HuH-7.5 (cell line): ENCODE measurements at places on chromosomes 5 and 9.

DNA sequence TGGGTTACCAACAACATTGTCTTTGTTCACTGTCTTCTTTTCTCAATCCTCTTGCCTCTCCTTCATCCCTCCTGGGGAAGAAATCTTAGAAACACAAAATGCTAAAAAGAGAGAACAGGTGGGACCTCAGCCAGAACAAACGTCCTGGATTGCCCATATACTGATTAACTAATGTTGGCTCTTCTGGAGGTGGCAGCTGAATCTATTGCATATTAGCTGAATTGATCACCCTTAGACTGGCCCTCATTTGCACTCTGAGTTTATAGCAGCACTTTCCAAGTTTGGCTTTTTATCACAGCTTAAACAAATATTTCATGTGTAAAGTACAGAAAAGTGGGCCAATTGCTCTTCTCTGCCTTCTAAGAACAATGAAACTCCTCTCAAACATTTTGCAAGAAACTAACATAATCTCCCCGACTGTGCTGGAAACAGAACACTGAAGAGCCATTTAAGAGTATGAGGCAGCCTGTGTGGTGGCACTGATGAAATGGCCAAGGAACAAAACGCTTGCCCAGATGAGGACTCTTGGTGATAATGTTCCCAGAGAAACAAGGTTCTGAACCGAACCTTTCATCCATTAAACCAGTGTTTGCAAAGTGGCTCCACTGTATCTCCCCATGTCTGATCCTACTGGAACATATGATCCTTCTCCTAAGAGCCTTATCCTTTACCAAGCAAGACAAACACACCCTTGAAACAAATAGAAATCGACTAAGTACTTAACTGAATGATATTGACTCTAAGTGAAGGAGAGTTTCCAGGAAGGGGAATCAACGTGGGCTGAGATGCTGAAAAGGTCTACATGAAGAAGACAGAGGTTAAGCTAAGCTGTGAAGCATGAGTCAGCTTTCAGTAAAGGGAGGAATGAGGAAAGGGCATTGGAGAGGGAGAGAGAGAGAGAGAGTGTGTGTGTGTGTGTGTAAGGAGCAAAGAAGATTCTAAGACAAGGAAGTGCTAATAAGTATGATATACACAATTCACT is 83.2 kb upstream of the LIFR start:
- DNase-seq: no peak

GRCh38 chr5:158967541-158967940 is 132.2 kb downstream of the EBF1 start:
- DNase-seq: no peak

- DNase-seq: no peak
Observed at GRCh38 chr9:108468364-108468763, 387.4 kb downstream of the ACTL7B start.

DNA sequence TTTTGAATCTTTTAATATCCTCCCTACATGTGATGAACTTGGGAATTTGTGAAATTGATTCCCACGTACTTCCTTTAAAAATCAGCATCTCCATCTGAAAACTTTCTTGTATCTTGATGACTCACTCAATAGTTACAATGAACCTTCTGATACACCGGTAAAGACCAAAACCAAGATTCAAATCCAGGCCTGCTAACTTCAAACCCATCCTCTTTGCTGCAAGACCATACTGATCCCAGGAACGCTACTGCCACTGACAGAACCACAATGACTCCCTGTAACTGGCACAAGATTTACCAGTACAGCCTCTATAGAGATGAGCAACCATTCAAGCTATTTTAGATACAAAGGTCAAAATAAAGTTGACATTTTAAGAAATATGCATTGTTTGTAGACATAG is 332.9 kb downstream of the DNAH5 start:
- no peak for DNase-seq

GRCh38 chr9:112012026-112012902 is 115.7 kb downstream of the UGCG start:
- DNase-seq: peak; percentile 30

DNA sequence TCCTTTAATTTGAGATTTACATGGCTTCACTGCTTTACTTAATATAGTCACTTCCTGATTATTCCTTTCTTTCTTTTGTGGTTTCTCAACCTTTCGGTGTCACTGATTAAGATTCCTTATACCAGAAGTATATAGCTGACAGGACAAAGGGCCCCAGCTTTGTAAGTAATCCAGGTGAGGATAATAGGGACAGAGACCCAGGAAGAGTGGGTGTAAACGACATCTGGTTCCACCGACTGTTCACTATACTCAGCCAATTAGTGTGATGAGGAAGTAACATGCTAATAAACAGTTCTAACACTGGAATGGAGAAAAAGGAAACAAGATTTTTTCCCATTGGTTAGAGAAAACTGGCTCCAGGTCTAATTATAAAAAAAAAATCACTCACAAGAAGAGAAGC is 286.3 kb upstream of the EFNA5 start:
- DNase-seq: no peak

- DNase-seq: no peak
Observed at GRCh38 chr5:156366521-156366920, 39.6 kb downstream of the SGCD start.

DNA sequence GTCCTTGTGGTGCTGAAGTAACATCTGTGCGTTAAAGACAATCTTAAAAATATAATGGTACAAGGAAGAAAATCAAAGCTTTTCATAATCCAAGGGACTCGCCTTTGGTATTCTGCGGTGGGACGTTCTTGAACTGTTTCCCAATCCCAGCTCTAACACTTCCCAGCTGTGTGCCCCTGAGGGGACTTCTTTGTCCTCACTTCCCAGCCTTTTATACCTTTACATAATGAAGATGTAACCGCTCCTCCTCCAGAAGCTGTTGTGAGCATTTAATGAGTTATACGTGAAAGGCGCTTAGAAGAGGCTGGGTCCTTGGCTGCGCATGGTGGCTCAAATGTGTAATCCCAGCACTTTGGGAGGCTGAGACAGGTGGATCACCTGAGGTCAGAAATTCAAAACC is 16.9 kb downstream of the STK10 start:
- DNase-seq: no peak

DNA sequence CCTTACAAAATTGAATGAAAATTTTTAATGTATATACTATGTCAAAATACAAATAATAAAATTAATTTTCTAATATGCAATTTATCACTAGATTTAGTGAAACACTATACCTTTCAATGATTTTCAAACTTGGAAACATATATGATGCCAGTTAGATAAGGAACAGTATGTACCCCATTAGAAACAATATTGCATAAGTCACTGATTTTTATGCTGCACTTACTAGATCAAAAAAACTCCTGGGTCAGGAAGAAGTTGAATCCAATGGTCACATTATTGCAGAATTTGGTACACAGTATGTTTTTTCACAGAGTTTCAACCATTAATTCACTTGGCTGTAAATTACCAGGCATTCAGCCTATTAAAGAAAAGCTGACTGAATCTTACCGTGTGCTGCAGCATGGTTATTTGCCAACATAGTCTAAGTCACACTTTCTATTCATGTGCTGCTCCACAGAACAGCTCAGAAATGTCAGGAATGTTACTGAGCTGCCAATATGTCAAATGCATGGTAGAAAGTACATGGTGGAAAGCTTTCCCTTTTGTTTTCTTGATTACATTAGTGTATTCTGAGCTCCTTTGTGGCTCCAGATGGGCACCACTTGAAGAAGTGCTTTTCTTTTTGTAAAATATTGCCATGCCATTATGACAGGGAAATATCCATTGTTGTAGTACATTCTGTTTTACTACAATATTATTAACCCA is 9.9 kb upstream of the PRR16 start:
- no peak for DNase-seq

- DNase-seq: no peak
Observed at GRCh38 chr9:77747163-77747562, 99.0 kb upstream of the GNA14 start.

DNA sequence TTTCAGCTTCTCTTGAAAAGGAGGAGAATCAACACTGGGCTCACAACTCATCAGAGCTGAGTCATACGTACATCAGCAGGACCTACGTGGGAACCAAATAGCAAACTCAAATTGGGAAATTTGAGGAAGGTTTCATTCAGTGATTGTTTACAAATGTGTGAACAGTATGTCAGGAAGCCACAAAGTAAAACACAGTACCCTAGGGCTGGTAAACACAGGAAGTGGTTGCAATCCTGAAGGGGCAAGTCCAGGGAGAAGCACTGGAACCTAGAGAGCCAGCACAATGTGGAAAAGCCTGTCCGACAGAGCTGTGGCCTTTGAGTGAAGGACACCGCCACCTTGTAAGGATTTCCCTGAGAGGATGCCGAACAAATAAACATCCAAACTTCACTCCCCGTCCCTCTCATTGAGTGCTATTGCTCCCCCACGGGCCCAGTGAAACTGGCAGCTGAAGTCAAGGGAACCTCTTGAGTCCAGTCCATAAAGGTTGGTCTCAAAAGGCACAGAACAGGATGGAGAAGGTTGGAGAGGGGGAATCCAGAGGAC is 26.7 kb upstream of the RICTOR start:
- DNase-seq: peak; percentile 11

- no peak for DNase-seq
Observed at GRCh38 chr9:93531374-93531773, 45.0 kb upstream of the PHF2 start.

DNA sequence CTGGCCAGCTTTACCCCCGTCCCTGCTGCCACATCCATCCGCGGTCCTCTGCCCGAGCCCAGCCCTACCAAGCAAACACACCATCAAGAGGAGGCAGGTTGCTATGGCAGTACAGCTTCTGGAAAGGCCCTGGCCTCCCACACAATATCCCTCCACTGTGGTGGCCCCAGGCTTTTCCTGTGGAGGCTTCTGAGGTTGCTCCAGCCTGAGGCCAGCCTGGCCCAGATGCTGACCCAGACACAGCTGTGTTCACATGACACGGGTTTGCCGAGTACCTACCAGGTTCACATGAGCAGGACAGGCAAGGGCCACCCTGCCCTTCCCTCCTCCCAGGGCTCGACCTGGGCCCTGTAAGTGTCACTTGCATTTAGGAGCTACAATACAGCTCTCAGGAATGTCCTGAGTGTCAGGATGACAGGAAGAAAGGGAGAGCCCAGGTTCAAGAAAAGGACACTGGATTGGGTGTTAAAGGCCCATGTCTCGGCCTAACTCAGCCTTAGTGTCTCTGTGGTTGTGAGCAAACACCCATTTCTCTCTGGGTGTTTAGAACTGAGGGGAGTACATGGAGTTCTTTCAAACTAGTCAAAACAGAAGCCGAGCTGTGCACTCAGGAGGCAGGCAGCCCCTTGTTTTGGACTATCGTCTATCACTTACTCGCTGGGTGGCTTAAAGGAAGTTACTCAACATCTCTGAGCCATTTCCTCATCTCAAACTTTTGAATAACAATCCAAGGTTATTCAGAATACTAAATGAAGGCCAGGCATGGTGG is 40.2 kb downstream of the NAIF1 start:
- DNase-seq: peak; percentile 15

DNA sequence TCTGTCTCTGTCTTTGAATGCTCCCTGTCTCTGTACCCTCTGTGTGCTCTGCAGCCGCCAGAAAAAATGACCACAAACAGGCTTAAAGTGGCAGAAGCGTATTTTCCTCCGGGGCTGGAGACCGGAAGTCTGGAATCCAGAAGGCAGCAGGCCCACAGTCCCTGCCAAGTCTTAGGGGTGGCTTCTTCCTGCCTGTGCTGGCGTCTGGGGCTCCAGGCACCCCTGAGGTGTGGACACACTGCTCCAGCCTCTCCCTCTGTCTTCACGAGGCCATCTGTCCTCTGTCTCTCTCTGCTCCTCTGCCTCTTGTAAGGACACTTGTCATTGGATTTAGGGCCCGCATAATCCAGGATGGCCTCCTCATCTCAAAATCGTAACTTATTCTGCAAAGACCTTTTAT is 298.4 kb upstream of the IRX4 start:
- DNase-seq: no peak

GRCh38 chr5:174718880-174719610 is 5.3 kb upstream of the MSX2 start:
- DNase-seq: no peak

DNA sequence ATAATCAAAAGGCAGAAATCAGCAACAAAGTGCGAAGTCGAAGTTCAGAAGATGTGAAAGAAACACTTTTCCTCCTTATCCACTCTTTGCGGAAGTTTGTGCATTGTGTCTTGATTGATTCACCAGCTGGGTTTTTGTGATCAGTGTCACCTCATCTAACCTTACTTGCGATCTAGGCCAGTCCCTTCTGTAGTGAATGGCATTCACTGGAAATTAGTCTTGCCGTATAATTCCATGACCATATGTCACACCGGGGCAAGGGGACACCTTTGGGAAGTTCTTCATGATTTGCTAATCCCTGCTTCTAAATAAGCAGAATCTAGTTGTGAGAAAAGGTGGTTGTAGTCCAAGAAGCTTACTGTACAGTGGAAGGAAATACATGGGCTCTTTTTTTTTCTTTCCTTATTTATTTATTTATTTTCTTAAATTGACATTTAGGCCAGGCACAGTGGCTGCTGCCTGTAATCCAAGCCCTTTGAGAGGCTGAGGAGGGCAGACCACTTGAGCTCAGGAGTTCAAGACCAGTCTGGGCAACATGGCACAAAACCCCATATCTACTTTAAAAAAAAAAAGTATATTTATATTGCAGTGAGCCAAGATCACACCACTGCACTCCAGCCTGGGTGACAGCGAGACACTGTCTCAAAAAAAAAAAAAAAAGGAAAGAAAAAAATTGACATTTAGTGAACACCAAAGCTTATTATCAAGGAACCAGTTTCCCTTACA is 7.8 kb downstream of the RAI14 start:
- no peak for DNase-seq

DNA sequence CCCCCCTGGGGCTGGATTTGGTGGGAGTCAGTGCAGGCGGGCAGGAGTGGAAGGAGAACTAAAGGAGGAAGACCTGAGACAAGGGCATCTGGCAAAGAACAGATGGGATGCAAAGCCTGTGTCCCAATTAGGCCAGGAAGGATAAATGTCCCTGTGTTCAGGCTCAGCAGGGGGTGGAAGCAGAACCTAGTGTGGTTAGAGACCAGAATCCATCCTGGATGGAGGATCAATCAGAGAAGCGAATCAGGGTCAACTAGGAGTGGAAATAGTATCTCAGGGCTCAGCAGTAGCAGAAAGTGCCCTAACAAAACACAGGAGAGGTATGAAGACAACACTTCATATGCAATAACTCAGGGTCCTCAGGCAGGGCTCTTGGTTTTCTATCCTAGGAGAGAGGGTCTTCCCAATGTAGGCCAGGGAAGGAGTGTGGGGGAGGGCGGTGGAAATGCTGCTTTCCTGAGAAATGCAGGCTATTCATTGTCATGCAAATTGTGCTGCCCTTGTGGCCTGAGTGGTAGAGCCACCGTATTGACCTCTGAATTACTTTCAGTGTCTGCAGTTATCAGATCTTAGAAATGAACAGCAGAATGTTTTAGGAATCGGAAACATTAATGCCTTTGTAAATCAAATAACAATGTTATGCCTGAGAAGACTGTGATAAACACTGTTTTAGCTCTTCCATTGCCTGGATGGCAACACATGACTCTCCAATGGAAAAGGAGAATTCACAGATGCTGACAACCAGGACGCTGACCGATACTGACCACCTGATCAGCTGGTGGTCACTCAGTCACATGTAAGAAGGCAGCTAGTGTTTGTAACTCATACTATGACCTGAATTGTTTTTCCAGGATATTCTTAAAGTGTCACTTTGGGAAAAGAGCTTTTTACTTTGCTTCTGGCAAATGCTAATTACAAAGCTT is 323.6 kb downstream of the SEMA5A start:
- DNase-seq: no peak
